ENCODE measurements at places on chromosomes 1 and 21.

GRCh38 chr1:223133824-223134435, 9.1 kb downstream of the TLR5 start:
- peak; percentile 87 for DNase-seq

GRCh38 chr21:42619166-42619565, 34.3 kb upstream of the PDE9A start:
- DNase-seq: no peak

DNA sequence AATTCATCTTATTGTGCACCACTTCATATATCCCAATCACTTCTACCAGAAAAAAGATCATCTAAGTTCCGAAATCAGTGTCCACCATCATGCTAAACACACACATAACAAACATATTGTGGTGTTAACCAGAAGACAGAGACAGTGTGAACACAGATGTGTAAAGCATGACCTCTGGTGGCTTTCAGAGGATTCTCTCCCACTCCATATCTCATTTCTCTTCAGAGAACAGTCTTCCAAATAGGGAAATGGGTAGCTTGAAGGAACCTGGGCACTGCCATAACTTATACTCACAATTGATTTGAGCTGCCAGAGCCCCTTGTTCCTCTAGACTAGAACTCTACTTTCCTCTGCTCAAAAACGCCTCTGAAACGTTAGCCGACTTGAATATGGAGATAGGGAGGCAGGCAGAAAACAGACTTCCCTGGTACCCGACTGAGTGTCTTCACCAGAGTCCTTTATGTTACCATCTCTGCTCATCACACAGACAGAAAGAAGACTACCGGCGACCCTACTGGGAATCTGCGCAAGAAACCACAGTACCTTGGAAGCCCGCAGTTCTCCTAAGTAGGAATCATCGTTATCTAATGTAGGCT, 1.8 kb upstream of the ELAPOR1 start:
- DNase-seq: no peak

DNA sequence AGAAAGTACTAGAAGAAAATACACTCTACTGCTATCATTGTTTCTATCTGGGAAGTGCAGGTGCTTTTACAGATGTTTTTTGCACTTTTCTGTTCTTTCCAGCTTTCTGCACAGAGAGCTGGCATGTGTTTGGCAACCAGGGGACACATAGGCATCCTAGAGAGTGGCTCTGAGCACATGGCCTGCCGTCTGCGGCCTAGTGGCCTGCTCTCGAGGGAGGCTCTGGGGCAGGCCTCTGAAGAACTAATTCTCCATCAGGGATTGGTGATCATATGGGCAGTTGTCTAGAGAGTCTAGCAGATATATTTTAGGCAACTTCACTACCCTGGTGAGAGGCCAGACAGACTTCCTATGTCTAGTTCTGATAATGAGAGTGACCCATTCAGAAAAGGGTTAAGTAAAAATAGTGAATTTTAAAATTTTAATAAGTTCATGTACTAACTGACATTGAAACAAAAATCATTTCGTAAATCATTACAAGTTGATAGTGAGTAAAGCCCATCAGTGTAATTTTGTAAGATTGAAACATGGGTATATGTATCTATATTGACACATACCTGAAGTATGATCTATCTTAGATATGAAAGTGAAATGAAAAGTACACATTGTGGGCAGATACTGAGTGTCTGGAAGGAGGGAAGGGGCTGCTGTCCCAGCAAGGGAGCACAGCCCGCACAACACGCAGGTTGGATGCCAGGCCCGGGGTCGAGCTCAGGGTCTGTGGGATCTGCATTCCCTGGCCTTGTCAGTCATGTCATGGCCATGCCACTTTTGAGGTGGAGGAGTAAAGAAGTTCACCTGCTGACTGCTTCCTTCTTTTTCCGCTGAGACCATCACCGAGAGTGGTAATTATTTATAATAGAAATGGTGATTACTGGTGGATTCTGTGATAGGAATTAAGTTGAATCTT, 79.8 kb downstream of the PCBP3 start:
- DNase-seq: no peak

GRCh38 chr21:29125191-29125590, 5.3 kb upstream of the MAP3K7CL start:
- DNase-seq: no peak

DNA sequence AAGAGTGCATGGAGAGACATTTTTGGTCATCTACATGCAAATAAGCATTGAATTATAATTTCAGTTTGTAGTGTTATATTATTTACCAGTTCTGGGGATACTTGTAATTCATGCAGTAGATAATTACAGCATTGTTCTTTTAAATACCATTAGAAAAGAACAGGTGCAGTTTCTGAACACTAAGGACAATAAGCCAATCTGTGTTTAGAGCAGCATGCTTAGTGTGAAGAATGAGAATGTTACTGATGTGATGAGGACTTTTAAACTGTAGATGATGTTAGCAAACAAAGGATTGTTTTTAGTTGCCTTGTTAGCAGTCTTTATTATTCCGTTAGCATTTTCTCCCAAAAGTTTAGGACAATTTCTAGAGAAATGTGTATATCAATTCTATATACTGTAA, 348.3 kb downstream of the BRINP3 start:
- no peak for DNase-seq

GRCh38 chr1:160049101-160049500, 17.3 kb upstream of the PIGM start:
- DNase-seq: no peak

GRCh38 chr1:74767490-74767889, 34.5 kb downstream of the TYW3 start:
- DNase-seq: no peak

DNA sequence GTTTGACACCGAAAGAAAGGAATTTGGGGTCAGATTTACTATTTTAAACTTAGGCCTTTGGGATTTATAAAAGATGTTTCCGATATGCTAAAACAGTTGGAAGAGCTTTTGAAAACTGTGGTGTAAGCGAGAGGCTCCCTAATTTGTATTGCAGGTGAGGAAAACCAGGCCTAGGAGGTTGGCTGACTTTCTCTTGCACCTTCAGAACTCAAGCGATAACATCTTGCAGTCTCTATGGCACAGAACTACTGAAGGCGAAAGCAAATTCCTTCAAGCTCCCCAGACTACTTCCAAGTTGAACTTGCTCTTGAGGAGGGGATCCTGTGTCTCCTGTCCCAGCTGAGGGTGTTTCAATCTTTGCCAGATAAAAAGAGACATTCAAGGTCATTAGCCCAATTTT, 685.7 kb downstream of the ADGRL2 start:
- DNase-seq: no peak

DNA sequence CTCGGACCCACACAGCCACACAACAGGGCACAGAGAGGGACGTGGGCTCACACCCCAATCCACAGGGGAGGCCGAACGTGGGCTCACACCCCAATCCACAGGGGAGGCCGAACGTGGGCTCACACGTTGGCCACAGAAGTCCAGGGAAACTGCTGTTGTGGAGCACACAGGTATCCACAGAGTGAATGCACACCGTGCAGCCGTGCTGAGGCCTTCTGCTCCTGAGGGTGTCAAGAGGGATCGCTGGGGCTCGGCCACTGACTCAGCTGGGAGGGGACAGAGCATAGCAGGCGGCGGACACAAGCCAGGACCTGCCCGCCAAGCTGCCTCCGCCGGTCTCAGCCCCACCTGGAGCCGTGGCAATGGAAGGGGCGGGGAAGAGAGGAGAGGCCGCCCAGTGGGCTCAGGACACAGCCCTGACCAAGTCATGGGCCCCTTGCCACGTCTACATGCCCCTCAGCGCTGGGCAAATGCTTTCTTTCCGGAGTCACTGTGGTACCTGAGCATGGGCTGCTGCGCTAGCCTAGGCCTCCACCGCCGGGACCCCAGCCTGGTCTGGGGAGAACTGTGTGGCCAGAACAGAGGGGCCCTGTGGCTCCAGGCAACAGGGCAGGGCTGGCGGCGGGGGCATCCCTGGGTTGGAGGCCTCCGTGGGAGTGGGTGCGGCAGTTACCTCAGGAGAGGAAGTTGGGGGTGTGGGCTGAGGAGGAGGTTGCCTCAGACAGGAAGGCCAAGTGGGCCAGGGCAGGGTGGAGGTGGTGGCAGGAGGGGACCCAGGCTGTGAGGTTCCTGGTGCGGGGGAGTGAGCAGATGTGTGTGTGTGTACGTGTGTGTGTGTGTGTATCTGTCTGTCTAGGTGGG, 1.2 kb downstream of the SYTL1 start:
- DNase-seq: no peak

DNA sequence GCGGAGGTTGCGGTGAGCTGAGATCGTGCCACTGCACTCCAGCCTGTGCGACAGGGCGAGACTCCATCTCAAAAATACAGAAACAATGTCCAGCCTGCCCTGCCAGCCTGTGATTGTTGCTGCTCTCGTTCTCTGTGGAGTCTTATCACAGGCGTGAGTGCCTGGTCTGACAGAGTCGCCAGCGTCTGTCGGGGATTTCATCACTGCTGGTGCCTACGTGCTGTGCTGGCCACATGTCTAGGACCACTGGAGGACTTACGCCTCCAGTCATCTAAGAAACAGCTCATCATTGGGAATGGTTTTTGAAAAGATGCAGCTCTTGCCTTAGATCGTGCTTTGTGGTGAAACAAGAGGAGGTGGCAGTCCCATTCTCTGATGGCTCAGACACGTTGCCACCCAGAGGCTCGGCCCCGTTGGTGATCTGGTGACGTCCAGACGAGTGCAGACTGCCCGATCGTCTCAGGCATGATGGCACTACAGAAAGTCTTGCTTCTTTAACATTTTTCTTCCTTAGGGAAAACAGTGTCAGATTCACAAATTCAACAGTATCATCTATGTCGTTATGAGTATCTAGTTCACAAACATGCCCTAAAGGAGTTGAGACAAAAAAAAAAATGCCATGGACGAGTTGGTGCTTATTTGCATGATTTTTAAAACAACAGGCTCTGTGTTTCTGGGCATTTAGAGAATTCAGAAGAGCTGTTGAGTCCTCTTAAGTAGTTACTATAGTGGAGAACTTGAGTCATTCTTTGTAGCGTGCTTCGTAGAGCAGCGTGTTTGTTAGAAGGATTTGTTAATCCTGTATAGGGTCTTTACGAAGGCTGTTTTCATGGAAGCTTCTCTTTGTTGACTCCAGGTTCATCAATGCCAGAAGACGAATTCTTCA, 47.5 kb downstream of the CBS start:
- no peak for DNase-seq

- no peak for DNase-seq
These were observed 182.0 kb downstream of the ST6GALNAC3 start for GRCh38 chr1:76256289-76257223.

DNA sequence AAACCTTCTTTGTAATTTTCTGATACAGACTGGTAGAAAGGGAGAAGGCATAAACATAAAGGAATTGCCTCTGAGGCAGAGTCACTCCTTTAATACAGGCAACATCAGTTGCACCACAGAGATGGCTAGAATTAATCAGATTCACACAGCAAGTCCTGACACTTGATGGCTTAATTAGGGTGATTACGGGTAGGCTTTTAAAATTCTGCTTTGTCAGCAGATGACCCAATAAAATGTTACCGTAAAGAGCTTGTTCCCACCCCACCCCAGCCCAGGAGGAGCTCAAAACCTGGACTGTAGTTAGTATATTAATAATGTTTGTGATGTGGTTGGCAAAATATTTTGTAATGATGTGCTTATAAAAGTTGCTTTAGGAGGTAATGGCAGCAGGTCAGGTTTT, 9.3 kb upstream of the BTG3 start:
- no peak for DNase-seq

DNA sequence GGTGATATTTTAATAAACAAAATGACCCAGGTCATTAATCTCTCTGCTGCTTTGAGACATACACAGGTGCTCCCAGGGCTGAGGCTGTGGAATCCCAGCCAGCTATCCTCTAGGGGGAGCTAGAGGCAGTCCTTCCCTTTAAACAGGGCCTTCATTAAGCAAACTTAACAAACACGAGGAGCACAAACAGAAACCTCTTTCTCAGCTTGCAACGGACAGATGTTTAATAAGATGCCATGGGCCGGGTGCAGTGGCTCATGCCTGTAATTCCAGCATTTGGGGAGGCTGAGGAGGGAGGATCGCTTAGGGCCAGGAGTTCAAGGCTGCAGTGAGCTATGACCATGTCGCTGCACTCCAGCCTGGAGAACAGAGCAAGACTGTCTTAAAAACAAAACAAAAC, 106.7 kb downstream of the HIVEP3 start:
- peak; percentile 22 for DNase-seq

- no peak for DNase-seq
These were observed 206.5 kb downstream of the ZP4 start for GRCh38 chr1:237684236-237684635.

- no peak for DNase-seq
These were observed 2.1 kb downstream of the CLCC1 start for GRCh38 chr1:108961198-108961597.

- no peak for DNase-seq
These were observed 30.3 kb downstream of the ZNF362 start for GRCh38 chr1:33286451-33287185.

- no peak for DNase-seq
These were observed 13.9 kb downstream of the ADAM30 start for GRCh38 chr1:119882132-119883049.

- DNase-seq: no peak
These were observed 13.4 kb upstream of the TTC22 start for GRCh38 chr1:54814571-54814970.

DNA sequence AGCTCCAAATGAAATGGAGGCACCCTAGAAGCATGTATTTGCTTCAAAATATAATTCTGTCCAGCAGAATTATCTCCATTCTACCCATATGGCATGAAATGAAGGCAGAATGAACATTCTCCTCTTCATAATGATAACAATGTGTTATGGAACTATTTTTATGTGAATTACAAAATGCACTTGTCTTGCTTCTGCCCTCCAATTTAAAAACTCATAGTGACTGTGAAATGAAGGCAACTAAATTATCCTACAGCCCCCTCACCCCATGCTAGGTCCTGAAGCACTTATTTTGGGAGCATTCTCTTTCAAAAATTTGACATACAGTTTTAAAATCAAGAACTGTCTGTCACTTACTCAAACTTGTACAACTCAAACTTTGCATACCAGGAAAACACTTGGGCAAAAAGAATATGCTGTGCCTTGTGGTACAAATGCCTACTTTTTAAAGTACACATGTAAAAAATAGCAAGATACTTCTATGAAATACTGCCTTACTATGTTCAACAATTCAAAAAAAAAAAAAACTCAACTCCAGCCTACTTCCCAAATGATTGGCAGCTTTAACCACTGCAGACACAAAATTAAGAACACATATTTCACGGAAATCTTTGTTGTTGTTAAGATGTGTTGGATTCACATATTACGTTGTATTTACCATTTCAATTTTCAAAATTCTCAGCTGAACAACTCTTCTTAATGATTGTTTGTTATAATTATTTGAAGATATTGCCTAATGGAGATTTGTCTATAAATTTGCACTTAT, 213.3 kb upstream of the NFIA start:
- DNase-seq: no peak

GRCh38 chr1:235971020-235971419, 93.9 kb downstream of the NID1 start:
- no peak for DNase-seq

- DNase-seq: no peak
These were observed 2.2 kb downstream of the ATP1A2 start for GRCh38 chr1:160117709-160118183.

DNA sequence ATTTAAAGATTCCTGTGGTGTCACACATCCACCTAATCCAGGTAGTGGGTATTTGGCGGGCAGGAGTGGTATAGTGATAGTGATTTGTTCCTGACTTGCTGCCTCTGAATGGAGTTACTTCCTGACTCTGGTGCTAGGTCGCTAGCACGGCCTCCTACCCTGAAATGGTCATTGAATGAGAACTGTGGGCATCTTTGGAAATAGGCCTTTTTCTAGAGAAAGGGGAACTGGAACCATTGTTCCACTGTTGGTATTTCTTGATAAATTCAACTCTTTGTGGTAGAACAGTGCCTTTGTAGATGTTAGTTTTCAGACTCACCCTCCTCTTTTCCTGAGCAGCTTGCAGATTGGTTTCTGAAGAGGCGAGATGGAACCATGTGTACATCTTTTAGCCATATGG, 1.5 kb downstream of the QSOX1 start:
- no peak for DNase-seq

Measured in renal cortex interstitium (tissue), 15 donors.